CD4-positive, alpha-beta T cell treated with Interleukin-6 for 4 hours (primary cell): ENCODE measurements at places on chromosomes 13 and 19.

GRCh38 chr13:49319551-49319950, 71.8 kb downstream of the CDADC1 start:
- no peak for DNase-seq

GRCh38 chr19:36152019-36152351, 262 bp downstream of the COX7A1 start:
- DNase-seq: no peak

DNA sequence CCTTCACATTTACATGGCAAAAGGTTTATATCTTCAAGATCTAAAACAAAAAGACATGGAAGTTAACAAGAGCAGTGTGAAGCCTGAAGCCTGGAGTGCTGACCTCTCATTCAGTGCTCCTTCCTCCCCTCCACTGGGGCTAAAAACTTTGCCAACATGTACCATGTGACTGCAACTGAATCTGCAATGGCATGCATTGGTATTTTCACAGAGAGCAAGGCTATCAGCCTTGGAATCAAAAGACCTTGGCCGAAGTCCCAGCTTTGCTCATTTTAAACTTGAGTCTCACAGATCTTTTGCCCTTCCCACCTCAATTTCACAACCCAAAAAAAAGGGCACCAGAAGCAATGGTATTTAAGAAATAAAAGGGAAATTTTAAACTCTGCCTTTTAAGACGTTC, 325.1 kb downstream of the DCT start:
- DNase-seq: no peak

- DNase-seq: peak; percentile 89
These were observed 2.2 kb downstream of the ARHGAP45 start for GRCh38 chr19:1069009-1069779.

GRCh38 chr13:112452380-112453206, 76.4 kb downstream of the SPACA7 start:
- DNase-seq: no peak

GRCh38 chr13:19606152-19606551, 27.3 kb upstream of the MPHOSPH8 start:
- DNase-seq: no peak

DNA sequence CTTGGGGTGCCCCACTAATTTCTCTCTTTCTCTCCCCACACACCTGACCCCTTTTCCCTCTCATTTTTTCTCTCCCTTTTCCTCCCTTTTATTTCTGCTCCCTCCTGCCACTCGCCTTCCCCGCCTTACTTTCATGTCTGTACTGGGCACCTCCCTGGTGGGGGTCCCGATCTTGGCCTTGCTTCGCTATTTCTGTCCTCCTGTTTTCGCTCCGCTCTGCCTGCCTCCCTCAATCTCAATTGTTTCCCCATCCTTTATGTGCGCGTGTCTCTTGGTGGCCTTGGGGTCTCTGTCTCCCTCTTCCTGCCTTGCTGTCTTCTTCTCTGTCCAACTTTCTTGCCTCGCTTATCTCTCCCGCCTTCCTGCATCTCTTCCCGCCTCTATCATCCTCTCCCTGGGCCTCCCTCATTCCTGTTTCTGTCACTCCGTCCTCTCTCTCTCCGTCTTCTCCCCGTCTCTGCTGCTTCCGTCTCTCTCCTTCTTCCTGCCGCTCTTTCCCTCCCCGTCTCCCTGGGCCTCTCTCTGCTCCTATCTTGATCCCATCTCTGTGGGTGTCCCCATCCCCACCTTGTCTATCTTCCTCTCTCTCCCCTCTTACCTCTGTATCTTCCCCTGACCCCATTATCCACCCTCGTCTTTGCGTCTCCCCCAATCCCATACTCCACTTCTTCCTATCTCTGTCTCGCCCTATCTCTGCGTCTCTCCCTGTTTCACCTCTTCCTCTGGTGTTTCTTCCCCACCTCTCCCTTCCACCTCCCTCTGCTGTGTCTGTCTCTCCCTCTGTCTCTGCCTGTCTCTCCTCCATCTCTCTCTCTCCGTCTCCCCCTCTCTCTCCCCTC, 4.0 kb downstream of the GRIN2D start:
- no peak for DNase-seq
